H9 (cell line): ENCODE measurements at places on chromosomes 7 and 10.

DNA sequence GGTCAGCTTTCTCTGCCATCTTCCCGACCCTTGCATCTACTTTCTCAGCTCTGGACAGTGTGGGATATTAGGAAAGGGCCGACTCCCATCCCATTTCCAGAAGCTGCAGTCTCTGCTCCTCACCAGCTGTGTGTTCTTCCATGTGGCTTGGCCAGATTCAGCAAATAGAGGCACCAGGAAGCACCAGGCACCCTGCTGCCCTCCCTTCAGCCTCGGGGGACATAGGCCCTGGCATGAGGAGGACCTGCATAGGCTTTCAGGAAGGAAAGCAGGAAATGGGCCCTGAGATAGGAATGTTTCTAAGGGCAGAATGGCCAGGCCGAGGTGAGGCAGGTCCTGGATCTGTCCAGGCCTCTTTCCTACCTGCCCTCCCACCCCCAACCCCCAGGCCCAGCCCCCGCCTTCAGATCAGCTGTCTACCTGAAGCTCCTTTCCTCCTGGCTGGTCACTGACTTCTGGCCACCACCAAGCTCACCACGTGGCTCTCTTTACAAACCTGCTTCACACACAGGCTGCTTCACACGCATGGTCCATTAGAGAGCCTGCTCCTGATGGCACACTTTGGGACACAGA is 27.5 kb upstream of the PURB start:
- H3K4me1 ChIP-seq, result no peaks in the 10 kb centered on the region; the same call in 1 of the 2 replicates
- peak; percentile 45 for DNase-seq
- H3K27me3 ChIP-seq, result no peaks in the 10 kb centered on the region
- H3K27ac ChIP-seq, result no peak overlapping the region

- H3K36me3 ChIP-seq, result peaks cover 39% of the 10 kb centered on the region
- peaks cover 8% of the 10 kb centered on the region; the same call in 1 of the 2 replicates for H3K27me3 ChIP-seq
- DNase-seq, result no peak
- H3K27ac ChIP-seq, result no peak overlapping the region
- H3K4me3 ChIP-seq, result no peak overlapping the region
- no peaks in the 10 kb centered on the region for H3K4me1 ChIP-seq
Measured at GRCh38 chr7:151378011-151378410, 31.8 kb downstream of the WDR86 start.

DNA sequence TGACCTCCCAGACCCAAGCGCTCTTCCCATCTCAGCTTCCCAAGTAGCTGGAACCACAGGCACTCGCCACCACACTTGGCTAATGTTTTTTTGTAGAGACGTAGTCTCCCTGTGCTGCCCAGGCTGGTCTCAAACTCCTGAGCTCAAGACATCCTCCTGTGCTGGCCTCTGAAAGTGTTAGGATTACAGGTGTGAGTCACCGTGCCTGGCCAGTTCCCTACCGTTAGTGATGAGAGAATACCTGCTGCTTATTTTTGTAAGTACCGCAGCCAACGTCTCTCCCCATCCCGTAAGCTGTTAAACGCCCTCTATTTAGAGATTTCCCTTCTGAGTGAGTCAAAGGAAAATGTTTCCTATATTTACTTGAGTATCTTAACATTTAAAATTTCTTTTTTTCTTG is 38.5 kb upstream of the PDLIM1 start:
- no peaks in the 10 kb centered on the region for H3K27me3 ChIP-seq
- no peak overlapping the region for H3K27ac ChIP-seq
- H3K36me3 ChIP-seq, result no peaks in the 10 kb centered on the region; the same call in 1 of the 3 replicates
- no peaks in the 10 kb centered on the region for H3K4me1 ChIP-seq

- no peak for DNase-seq
- no peak overlapping the region for H3K27ac ChIP-seq
- no peaks in the 10 kb centered on the region for H3K27me3 ChIP-seq
- H3K36me3 ChIP-seq, result no peaks in the 10 kb centered on the region
Measured at GRCh38 chr7:137506031-137506430, 162.5 kb upstream of the PTN start.

DNA sequence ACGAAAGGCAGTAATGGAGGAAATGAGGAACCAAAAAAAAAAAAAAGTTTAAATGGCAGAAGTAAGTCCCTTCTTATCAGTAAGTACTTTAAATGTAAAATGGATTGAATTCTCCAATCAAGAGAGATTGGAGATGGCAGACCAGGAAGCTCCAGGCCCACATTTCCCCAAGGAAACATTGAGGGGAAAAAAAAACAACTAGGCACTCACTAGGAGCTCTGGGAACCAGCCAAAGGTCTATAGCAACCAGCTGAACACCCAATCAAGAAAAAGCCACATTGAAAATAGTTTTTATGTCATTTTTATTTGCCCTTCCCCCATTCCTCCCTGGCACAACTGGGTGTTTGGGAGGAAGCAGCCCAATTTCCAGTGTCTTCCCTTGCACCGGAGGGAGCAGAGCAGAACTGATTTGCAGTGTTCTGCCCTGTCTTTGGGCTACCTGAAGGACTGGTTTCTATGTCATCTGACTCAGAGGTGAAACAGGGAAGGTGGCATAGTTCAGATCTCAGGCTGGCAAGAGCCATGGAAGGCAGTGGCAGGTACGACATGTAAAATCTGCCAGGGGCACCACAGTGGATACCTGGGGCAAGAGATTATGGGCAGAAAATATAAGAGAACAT is 121.9 kb downstream of the SMURF1 start:
- no peaks in the 10 kb centered on the region for H3K4me1 ChIP-seq
- H3K27ac ChIP-seq, result no peak overlapping the region
- no peak for DNase-seq
- H3K27me3 ChIP-seq, result no peaks in the 10 kb centered on the region
- H3K4me3 ChIP-seq, result no peak overlapping the region

- peaks cover 17% of the 10 kb centered on the region for H3K36me3 ChIP-seq
- H3K4me1 ChIP-seq, result peaks cover 4% of the 10 kb centered on the region; the same call in 1 of the 2 replicates
- H3K4me3 ChIP-seq, result no peak overlapping the region
- DNase-seq, result no peak
Measured at GRCh38 chr10:95133997-95134396, 60.0 kb upstream of the ACSM6 start.

DNA sequence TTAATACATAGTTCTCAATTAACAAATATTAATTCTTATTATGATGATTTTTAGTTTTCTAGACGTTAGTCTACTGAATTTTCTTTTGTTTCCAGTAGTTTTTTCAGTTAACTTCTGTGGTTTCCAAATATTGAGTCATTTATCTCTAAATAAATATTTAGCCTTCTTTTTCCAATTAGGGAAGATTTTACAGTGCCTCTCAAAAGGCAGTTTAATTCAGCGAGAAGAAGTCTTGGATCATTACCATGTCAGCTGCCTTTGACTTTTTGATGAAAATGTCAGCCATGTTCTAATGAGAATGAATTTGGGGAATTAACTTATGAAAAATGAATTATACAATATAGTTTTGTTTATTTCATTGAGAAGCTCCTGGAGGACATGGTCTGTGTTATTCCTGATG is 90.0 kb downstream of the CDK14 start:
- no peak overlapping the region for H3K4me3 ChIP-seq
- no peak for DNase-seq
- no peaks in the 10 kb centered on the region for H3K36me3 ChIP-seq
- H3K27me3 ChIP-seq, result no peaks in the 10 kb centered on the region
- H3K4me1 ChIP-seq, result no peaks in the 10 kb centered on the region; the same call in 1 of the 2 replicates

GRCh38 chr10:80410122-80410521 is 1.8 kb downstream of the PRXL2A start:
- peaks cover 4% of the 10 kb centered on the region; the same call in 1 of the 2 replicates for H3K27me3 ChIP-seq
- H3K36me3 ChIP-seq, result peaks cover 15% of the 10 kb centered on the region; the same call in 1 of the 2 replicates
- DNase-seq, result no peak
- no peaks in the 10 kb centered on the region for H3K4me1 ChIP-seq
- H3K4me3 ChIP-seq, result peak overlapping the region; percentile 61; the same call in 1 of the 3 replicates
- H3K27ac ChIP-seq, result no peak overlapping the region

DNA sequence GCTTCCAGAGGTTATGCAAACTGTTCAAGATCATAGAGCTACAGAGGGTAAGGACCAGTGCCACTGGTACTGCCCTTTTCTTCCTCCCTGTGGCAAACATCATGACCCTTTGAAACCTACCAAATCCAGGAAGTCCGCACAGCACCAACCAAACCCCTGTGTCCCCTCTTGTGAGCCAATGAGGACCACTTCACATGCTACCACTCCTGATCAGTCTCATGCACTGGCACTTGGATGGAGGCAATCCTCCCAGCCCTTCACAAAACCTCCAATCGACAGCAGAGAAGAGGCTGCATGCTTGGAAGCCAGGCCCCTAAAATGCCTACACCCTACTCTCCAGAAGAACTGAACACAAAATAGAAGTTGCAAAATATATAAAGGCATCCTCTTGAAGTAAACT is 248.0 kb downstream of the TNS3 start:
- H3K27ac ChIP-seq, result no peak overlapping the region
- H3K4me3 ChIP-seq, result no peak overlapping the region
- H3K4me1 ChIP-seq, result peaks cover 16% of the 10 kb centered on the region
- H3K27me3 ChIP-seq, result no peaks in the 10 kb centered on the region
- DNase-seq, result no peak
- H3K36me3 ChIP-seq, result no peaks in the 10 kb centered on the region; the same call in 1 of the 3 replicates

- DNase-seq, result no peak
- no peak overlapping the region for H3K27ac ChIP-seq
- no peaks in the 10 kb centered on the region for H3K27me3 ChIP-seq
Measured at GRCh38 chr7:8149222-8149621, 112.7 kb downstream of the ICA1 start.

DNA sequence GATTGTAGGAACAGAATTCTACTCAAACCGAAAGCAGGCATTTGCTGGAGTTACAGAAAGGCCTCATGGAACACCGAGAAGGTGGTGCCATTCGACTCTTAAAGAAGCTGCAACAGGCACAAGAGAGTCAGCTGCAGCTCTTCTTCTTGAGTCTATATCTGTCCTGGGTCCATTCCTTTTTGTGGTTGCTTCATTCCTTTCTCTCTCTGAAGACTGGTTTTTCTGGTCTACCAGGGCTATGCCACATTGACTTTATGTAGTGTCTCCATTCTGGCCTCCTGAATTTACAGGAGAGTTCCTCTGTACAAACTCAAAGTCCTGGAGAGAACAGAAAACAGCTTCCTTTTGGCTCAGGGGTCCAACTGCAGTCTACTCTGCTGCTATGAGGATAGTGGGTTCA is 132.8 kb downstream of the CFTR start:
- no peak overlapping the region for H3K27ac ChIP-seq
- H3K27me3 ChIP-seq, result no peaks in the 10 kb centered on the region
- no peaks in the 10 kb centered on the region for H3K36me3 ChIP-seq
- DNase-seq, result no peak

- no peak for DNase-seq
- H3K27me3 ChIP-seq, result no peaks in the 10 kb centered on the region
- H3K36me3 ChIP-seq, result 0 out of 3 replicates have a peak, but pooled peaks cover 9% of the 10 kb centered on the region
Measured at GRCh38 chr10:107656932-107657331, 492.4 kb upstream of the SORCS1 start.

GRCh38 chr10:57008189-57008588 is 647.1 kb upstream of the ZWINT start:
- no peaks in the 10 kb centered on the region for H3K36me3 ChIP-seq
- no peaks in the 10 kb centered on the region for H3K27me3 ChIP-seq
- no peak overlapping the region for H3K4me3 ChIP-seq

- no peak for DNase-seq
- no peak overlapping the region for H3K4me3 ChIP-seq
- peaks cover 4% of the 10 kb centered on the region; the same call in 1 of the 2 replicates for H3K36me3 ChIP-seq
- H3K4me1 ChIP-seq, result no peaks in the 10 kb centered on the region
Measured at GRCh38 chr10:28201410-28202400, 101.2 kb downstream of the MPP7 start.

DNA sequence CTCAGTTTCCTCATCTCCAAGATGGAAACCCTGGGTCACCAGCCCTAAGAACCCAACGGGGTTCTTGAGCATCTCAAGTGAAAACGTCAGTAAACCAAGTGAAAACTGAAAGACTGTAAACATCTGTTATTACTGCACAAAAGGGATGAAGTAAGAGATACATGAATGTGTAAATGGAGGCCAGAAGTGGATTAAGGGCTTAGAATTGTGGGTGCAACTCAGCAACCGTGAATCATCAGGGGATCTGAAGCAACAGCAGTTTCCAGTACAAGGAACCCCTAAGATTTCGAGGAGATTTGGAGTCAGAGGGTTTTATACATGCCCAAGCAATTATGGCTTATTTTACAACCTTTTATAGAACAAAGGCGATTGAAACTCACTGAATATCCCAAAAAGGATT is 95.7 kb upstream of the SVIL start:
- H3K36me3 ChIP-seq, result peaks cover 10% of the 10 kb centered on the region
- H3K27me3 ChIP-seq, result peaks cover 11% of the 10 kb centered on the region; the same call in 1 of the 2 replicates
- no peak overlapping the region for H3K4me3 ChIP-seq
- peaks cover 6% of the 10 kb centered on the region for H3K4me1 ChIP-seq
- DNase-seq, result no peak
- no peak overlapping the region for H3K27ac ChIP-seq

DNA sequence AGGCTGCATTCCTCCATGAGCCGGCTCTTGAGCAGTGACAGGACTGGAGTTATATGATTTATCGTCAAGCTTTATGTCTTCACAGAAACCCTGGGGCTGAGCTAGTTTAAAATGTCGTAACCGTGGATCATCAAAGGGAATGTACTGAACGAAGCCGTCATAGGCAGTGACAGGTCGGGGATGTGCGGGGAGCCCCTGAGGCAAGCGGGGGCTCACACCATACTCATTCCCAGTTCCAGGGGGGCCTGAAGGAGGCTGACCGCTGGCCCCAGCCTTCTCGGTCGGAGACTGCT is 30.7 kb downstream of the JCAD start:
- DNase-seq, result no peak
- H3K4me3 ChIP-seq, result no peak overlapping the region

DNA sequence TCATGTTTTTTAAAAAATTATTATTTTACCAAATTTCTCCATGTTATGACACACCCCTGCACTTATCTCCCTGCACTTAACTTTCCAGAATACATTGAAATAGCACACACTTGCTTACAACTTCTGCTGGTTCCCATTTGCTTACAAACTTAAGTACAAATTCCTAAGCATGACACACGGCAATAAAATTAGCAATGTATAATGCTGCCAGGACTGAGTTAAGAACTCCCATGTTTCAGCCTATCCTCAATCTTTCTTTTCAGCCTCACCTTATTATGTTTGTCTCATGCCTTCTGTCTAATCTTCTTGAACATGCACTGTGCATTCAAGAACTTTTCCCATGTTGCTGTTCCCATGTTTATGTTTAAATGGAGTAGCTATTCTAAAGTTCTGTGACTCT is 40.8 kb downstream of the PRPS1L1 start:
- no peaks in the 10 kb centered on the region for H3K27me3 ChIP-seq
- H3K4me3 ChIP-seq, result no peak overlapping the region
- no peak for DNase-seq

GRCh38 chr7:33903791-33904680 is 1.3 kb upstream of the BMPER start:
- no peaks in the 10 kb centered on the region for H3K36me3 ChIP-seq
- H3K4me3 ChIP-seq, result peak overlapping the region; percentile 86
- H3K4me1 ChIP-seq, result peaks cover 3% of the 10 kb centered on the region
- peaks cover 12% of the 10 kb centered on the region for H3K27me3 ChIP-seq
- H3K27ac ChIP-seq, result no peak overlapping the region
